ENCODE measurements at places on chromosomes 5 and 9.

DNA sequence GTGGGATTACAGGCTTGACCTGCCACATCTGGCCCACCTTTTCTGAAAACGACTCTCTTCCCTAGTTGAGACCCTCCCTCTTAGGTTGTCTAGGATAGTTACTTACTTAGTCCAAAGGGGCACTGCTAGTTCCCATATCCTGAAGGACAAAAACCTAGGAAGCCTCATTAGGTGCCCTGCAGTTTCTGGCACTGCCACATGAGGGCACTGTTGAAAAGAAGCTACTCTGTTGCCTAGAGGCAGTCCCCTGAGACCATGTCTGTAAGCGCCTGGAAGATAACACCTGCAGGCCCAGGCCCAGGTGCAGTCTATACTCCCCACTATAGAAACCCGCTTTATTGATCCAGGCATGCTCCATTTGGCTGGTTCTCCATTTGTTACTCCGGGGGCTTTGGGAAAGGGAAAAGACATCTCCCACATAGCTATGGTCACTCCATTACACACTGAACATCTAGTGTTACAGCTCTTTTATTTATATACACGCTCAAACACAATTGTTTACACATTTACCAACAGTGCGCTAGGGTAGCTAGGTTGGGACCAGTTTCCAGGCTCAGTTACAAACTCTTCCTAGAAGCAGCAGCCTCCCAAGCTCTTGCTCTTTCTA is 73.4 kb upstream of the PPARGC1B start:
- DNase-seq, result peak; percentile 18

DNA sequence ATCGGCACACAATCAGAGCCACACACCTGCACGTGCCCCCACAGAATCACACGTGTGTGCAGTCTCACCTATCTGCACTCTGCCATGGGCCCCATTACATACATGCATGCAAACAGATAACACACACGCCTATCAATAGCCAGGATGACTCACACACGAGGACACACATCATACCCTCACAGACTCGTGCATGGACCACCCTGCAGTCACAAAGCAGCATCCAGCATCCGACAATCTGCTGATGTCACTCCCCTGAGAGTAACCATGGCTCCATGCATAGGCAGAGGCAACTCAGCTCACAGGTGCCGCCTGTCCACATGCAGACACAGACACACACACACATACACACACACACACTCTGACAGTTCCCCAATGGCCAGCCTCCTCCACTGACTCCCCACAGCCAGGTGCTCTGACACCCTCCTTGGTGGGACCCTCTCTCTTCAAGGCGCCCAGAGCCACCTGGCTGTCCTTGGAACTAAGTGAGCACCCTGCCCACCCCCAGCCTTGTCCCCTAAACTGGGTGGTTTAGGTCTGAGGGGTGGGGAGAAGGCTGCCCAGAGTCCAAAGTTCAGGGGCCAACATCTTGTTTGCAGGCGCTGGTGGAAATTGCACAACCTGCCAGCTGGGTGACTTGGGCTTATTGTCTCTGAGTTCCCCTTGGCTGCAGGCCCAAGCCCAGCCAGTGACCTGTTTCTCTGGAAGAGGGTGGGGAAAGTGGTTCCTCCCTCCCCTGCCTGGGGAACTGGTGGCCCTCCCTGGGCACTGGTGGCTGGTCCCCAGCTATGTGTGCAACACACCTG is 34.6 kb upstream of the NEK6 start:
- DNase-seq, result no peak

GRCh38 chr9:70052768-70053167 is 9.1 kb downstream of the MAMDC2 start:
- DNase-seq, result no peak

- no peak for DNase-seq
Observed at GRCh38 chr9:114611516-114612271, 603 bp downstream of the TMEM268 start.

GRCh38 chr5:177256296-177256695 is 47.2 kb downstream of the RAB24 start:
- no peak for DNase-seq

DNA sequence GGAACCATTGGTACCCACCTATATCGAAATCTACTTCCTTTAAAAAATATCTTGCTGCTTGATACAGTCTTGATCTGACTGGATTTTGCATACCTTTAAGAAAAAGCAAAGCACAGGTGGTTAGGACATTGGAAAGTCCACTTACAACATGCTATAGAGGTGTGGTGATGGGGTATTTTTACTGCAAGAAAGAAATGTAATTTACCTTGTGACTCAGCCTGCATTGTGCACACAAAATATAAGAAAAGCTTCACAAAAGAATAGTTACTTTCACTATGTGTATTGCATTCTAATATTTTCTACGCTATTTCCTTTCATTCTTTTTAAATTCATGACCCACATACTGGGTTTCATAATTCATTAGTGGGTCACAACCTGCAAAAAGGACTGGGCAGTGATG is 236.2 kb upstream of the RASEF start:
- no peak for DNase-seq

- DNase-seq, result no peak
Observed at GRCh38 chr5:88256872-88257271, 11.8 kb downstream of the TMEM161B start.

DNA sequence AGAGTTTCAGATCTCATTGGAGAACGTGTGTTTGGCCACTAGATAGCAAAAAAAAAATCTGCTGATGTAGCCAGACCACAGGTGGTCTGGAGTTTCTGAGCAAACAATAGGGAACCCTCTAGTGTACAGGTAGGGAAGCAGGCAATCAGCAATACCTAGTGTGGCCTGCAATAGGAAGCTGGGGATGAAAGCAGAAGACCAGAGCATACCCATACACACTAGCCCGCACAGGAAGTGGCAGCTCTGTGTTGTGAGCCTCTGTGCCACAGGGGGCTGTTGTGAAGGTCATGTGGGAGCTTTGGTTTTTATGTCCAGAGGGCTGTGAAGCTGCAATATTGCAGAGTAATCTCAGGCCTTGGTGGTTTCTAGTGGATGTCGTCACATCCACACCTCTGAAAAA is 81.2 kb downstream of the MTAP start:
- DNase-seq, result no peak

DNA sequence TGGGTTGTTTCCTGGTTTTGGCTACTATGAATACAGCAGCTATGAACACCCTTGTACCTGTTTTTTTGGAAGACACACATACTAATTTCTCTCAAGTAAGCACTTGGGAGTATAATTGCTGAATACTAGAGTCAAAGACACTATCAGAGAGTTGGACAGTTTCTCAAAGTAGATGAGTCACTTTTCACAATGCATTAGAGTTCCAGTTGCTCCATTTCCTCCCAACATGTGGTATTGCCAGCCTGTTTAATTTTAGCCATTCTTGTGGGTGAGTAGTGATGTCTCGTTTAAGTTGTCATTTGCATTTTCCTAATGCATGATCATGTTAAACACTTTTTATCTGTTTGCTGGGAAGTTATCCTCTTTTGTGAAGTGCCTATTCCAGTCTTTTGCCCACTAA is 81.6 kb upstream of the GDNF start:
- DNase-seq, result no peak

- DNase-seq, result no peak
Observed at GRCh38 chr5:77849308-77849900, 73.3 kb upstream of the TBCA start.

DNA sequence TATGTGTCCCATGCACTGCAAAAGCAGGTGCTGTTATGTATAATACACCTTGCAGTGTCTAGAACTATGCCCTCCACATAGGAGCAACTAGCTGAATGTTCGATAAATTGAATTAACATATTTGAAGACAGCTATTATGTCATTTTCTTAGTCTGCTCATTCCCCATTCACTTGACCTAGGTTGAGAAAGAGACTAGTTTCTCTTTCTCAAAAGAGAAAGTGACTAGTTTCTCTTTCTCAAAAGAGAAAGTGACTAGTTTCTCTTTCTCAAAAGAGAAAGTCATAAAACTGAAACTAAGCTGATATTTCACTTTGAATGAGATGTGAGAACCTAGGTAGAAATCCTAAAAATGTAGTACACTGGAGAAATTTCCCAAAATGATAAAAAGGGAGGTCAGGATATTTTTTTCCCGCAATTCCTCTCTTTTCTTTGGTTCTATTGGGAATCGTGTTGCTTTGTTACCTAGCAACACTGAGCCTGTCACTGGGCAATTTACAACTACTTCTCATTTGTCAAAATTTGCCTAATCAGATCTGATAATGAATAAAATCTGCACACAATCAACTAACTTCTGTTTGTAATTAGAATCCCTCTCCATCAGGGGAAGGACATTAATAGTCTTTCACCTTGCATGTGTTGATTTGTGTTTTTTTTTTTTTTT is 132.0 kb upstream of the GRIA1 start:
- DNase-seq, result no peak

- DNase-seq, result no peak
Observed at GRCh38 chr5:163880302-163880701, 374.9 kb downstream of the MAT2B start.

- DNase-seq, result no peak
Observed at GRCh38 chr5:123671711-123672456, 159.9 kb downstream of the CSNK1G3 start.

DNA sequence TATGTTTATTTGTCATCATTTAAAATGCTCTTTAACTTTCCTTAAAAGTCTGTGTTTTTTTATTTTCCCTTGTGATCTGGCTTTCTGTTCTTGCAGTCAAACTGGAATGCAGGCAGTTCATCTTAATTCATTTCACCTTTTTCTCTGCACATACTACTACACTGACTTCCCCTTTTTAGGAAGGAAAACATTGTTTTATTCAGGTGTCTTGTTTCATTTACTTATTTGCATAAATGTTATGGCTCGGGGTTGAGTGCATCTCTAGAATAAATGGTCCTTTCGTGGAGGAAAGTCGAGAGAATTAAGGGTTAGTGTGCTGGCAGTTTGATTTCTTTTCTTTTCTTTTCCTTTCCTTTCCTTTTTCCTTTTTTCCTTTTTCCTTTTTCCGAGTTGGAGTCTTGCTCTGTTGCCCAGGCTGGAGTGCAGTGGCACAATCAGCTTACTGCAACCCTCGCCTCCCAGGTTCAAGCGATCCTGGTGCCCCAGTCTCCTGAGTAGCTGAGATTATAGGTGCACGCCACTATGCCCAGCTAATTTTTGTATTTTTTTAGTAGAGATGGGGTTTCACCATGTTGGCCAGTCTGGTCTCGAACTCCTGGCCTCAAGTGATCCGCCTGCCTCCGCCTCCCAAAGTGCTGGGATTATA is 76.0 kb upstream of the LRRC70 start:
- no peak for DNase-seq

GRCh38 chr9:103304797-103305196 is 309.7 kb downstream of the CYLC2 start:
- no peak for DNase-seq

- no peak for DNase-seq
Observed at GRCh38 chr5:124252191-124252638, 494.2 kb downstream of the ZNF608 start.

DNA sequence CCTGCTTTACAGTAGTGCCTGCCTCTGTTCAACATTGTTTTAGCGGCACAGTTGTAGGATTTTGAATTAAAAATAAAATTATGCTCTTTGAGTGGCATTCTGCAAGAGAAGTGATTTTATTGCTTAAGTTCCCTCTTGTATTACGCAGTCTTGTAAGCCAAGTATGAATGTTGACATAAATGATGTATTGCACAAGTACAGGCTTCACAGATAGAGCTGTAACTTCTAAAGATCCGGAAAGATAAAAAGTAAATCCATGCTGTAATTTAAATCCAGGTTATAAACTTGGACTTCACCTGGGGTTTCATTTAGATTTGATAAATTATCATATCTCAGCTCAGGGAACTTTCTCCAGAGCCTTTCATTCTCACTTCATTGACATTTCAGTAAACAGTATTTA is 1114.7 kb downstream of the PTPRD start:
- DNase-seq, result no peak

DNA sequence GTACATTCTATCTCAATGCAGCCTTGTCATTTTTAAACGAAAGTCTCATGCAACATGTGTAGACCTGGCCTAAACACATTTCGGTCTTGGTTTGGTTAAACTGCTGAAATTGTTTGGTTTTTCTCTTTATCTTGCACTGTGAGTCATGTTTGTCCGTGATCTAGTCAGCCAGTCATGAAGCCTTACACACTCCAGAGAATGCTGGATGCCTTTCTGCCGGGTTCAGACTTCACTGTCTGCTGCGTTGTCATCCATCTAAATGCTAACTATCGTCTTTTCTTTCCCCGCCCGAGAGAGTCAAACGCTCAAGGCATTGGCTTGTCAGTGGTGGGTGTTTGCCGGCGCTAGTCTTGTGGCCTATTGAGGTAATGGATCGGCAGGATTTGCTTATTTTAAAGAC is 1194.6 kb upstream of the WWC1 start:
- no peak for DNase-seq

GRCh38 chr5:137283801-137284200 is 215.3 kb downstream of the SPOCK1 start:
- no peak for DNase-seq

GRCh38 chr9:69932901-69933300 is 110.7 kb upstream of the MAMDC2 start:
- DNase-seq, result no peak

- DNase-seq, result no peak
Observed at GRCh38 chr5:146796144-146796543, 82.4 kb downstream of the PPP2R2B start.

DNA sequence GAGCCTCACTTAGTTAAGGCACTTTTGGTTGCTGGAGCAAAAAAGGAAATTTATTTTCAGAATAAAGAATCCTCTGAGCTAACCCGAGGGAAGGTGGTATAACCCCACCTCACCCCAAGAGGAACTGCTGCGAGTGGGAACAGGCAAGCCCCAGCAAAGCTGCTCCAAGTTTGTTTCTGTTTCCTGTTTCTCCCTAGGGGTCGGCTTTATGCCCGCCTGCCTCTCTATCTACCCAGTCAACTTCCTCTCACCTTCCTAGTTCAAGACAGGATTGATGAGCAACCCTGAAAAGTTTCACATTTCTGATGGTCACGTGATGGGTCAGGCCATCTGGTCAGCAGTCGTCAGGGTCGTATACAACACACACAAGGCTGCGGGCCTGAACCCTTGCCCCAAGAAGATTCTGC is 31.1 kb downstream of the TRIO start:
- no peak for DNase-seq

GRCh38 chr9:14690948-14691730 is 2.1 kb downstream of the ZDHHC21 start:
- no peak for DNase-seq

- DNase-seq, result no peak
Observed at GRCh38 chr9:20353524-20353923, 268.8 kb downstream of the MLLT3 start.

DNA sequence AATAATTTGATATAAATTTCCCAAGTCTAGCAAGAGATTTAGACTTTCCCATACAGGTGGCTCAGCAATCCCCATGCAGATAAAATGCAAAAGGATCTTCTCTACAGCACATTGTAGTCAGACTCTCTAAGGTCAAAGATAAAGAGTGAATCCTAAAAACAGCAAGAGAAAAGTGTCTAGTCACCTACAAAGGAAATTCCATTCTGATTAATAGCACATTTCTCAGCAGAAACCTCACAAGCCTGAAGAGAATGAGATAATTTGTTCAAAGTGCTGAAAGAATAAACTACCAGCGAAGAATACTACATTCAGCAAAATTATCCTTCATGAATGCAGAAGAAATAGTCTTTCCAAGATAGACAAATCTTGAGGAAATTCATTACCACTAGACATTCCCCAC is 493.3 kb downstream of the PRELID2 start:
- no peak for DNase-seq

All from stimulated activated CD8-positive, alpha-beta memory T cell treated with anti-CD3 and anti-CD28 coated beads, Interleukin-15, amount 100 ng/mL, for 48 hours (primary cell).